ENCODE measurements at places on chromosomes 2 and 18. TPM values are rescaled to one million over a fixed set of nuclear protein-coding genes. Genes with fewer than 3 reads are reported as not detected.

DNA sequence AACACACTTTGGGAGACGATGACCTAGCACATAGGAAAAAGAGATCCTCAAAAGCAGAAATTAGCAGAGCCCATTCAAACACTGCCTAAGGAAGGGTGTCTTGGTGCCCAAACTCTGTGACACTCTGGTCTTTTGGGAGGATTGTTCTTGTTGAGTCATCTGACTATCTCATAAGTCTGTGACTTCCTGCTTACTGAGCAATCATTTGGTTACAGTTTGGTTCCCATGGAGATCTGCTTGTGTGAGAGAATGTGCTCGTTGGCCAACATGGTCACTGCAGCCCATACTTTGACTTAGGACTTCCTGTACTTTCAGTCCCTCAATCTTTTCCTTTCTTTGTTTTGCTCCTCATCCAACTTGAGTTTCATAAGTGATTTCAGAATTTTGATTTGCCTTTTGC lies 602.9 kb downstream of the NYAP2 start:
- DNase-seq, result peak; percentile 53
- no peaks in the 10 kb centered on the region for H3K4me1 ChIP-seq

- peaks cover 42% of the 10 kb centered on the region for H3K27me3 ChIP-seq
- H3K27ac ChIP-seq, result no peak overlapping the region
- DNase-seq, result no peak
- H3K4me1 ChIP-seq, result peaks cover 13% of the 10 kb centered on the region
- no peak overlapping the region for H3K4me3 ChIP-seq
Measured at GRCh38 chr2:240642806-240643092, 17.5 kb downstream of the GPR35 start.

- H3K27me3 ChIP-seq, result no peaks in the 10 kb centered on the region
- peak overlapping the region; percentile 50 for H3K27ac ChIP-seq
Measured at GRCh38 chr2:107529146-107529545, 297.5 kb upstream of the RGPD4 start.

DNA sequence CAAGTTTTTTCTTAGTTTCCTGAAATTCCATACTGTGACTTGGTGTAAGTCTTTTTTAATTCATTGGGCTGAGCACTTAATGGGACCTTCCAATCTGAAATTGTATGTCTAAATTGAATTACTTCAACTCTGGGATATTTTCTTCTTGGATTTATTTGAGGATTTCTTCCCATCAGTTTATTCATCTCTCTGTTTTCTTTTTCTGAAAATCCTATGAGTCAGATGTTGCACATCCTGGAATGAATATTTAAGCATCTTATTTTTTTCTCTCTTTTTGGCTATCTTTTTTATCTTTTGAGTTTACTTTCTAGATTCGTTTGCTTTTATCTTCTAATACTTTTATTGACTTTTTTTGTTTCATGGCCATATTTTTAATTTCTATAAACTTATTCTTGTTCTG lies 55.4 kb upstream of the ACYP2 start:
- H3K4me3 ChIP-seq, result no peak overlapping the region
- no peaks in the 10 kb centered on the region for H3K27me3 ChIP-seq
- no peak overlapping the region for H3K27ac ChIP-seq
- H3K36me3 ChIP-seq, result no peaks in the 10 kb centered on the region
- DNase-seq, result no peak

GRCh38 chr2:38106405-38107094 lies 30.6 kb upstream of the CYP1B1 start:
- H3K36me3 ChIP-seq, result no peaks in the 10 kb centered on the region
- peak overlapping the region; percentile 74 for H3K27ac ChIP-seq
- DNase-seq, result peak; percentile 72
- peaks cover 12% of the 10 kb centered on the region for H3K4me1 ChIP-seq
- no peak overlapping the region for H3K4me3 ChIP-seq

DNA sequence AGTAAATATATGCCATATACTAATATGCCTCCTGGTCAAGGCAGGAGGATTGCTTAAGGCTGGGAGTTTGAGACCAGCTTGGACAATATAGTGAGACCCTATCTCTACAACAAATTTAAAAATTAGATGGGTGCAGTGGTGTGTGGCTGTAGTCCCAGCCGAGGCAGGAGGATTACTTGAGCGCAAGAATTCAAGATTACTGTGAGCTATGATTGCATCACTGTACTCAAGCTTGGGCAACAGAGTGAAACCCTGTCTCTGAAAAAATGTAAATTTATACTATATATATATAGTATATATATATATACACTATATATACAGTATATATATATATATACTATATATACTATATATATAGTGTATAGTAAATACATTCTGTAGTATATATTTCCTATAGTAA lies 30.0 kb upstream of the NPC1 start:
- H3K27ac ChIP-seq, result no peak overlapping the region
- H3K36me3 ChIP-seq, result no peaks in the 10 kb centered on the region
- no peak overlapping the region for H3K4me3 ChIP-seq
- peaks cover 25% of the 10 kb centered on the region for H3K27me3 ChIP-seq

GRCh38 chr2:164725542-164725941 lies 104.3 kb upstream of the GRB14 start:
- H3K36me3 ChIP-seq, result no peaks in the 10 kb centered on the region
- H3K4me1 ChIP-seq, result no peaks in the 10 kb centered on the region
- H3K27me3 ChIP-seq, result no peaks in the 10 kb centered on the region
- H3K4me3 ChIP-seq, result no peak overlapping the region
- H3K27ac ChIP-seq, result no peak overlapping the region
- DNase-seq, result no peak

DNA sequence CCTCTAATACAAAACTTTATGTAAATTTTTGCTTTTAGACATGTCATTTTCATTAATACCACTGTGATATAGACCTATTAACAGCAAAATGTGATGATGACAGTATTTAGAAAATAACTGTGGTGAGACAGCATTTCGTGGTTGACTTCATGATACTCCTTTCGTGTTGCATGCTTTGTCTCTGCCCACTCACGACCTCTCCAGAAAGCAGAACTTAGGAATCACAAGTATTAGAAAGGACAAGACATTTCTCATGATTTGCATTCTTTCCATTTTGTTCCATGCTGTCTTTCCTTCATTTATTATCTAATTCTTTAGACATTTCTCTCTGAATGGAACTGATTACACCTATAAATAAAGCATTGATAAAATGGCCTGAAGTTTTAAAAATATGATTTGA lies 85.2 kb upstream of the POU3F3 start:
- no peaks in the 10 kb centered on the region for H3K36me3 ChIP-seq
- H3K27ac ChIP-seq, result no peak overlapping the region
- H3K4me1 ChIP-seq, result no peaks in the 10 kb centered on the region
- DNase-seq, result no peak
- H3K4me3 ChIP-seq, result no peak overlapping the region
- H3K27me3 ChIP-seq, result no peaks in the 10 kb centered on the region

DNA sequence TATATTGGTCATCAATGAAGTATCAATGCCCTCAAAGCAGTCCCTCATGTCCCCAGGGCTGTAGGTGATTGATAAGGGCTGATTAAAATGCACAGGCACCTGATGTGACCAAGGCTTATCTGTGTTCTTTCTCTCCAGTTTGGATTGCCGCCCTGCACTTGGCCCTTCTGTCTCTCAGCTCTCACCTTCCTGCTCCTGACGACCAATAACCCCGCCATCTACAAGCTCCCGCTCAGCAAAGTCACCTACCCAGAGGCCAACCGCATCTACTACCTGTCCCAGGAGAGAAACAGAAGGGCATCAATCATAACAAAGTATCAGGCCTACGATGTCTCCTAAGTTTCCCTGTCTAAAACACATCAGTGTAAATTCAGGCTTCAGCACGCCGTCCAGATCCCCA lies 41.8 kb upstream of the SLC14A1 start:
- no peaks in the 10 kb centered on the region for H3K27me3 ChIP-seq
- H3K4me3 ChIP-seq, result no peak overlapping the region

- no peaks in the 10 kb centered on the region for H3K36me3 ChIP-seq
- peaks cover 2% of the 10 kb centered on the region for H3K4me1 ChIP-seq
- H3K27ac ChIP-seq, result no peak within 1 kb of the TSS
- no peak within 1 kb of the TSS for H3K4me3 ChIP-seq
Measured at GRCh38 chr18:5197032-5197434, at the start of gene AKAIN1. Gene AKAIN1 (minus strand): TSS chr18:5197257. CDS start chr18:5197053, 204 bp downstream.

- DNase-seq, result no peak
- H3K27ac ChIP-seq, result no peak overlapping the region
- no peaks in the 10 kb centered on the region for H3K36me3 ChIP-seq
- peaks cover 2% of the 10 kb centered on the region for H3K27me3 ChIP-seq
- H3K4me3 ChIP-seq, result no peak overlapping the region
Measured at GRCh38 chr2:108926561-108927380, 62.2 kb downstream of the EDAR start.

GRCh38 chr2:729376-729861 lies 52.2 kb upstream of the TMEM18 start:
- no peak for DNase-seq
- H3K4me1 ChIP-seq, result no peaks in the 10 kb centered on the region
- H3K4me3 ChIP-seq, result no peak overlapping the region
- H3K36me3 ChIP-seq, result no peaks in the 10 kb centered on the region
- H3K27me3 ChIP-seq, result no peaks in the 10 kb centered on the region
- no peak overlapping the region for H3K27ac ChIP-seq

GRCh38 chr18:76134628-76135027 lies 360.4 kb downstream of the ZNF516 start:
- H3K27me3 ChIP-seq, result no peaks in the 10 kb centered on the region
- peaks cover 18% of the 10 kb centered on the region for H3K4me1 ChIP-seq
- H3K36me3 ChIP-seq, result no peaks in the 10 kb centered on the region

- no peaks in the 10 kb centered on the region for H3K27me3 ChIP-seq
- no peak overlapping the region for H3K27ac ChIP-seq
- no peaks in the 10 kb centered on the region for H3K4me1 ChIP-seq
- H3K36me3 ChIP-seq, result no peaks in the 10 kb centered on the region
- H3K4me3 ChIP-seq, result no peak overlapping the region
Measured at GRCh38 chr2:77191665-77192064, 330.5 kb downstream of the LRRTM4 start.

DNA sequence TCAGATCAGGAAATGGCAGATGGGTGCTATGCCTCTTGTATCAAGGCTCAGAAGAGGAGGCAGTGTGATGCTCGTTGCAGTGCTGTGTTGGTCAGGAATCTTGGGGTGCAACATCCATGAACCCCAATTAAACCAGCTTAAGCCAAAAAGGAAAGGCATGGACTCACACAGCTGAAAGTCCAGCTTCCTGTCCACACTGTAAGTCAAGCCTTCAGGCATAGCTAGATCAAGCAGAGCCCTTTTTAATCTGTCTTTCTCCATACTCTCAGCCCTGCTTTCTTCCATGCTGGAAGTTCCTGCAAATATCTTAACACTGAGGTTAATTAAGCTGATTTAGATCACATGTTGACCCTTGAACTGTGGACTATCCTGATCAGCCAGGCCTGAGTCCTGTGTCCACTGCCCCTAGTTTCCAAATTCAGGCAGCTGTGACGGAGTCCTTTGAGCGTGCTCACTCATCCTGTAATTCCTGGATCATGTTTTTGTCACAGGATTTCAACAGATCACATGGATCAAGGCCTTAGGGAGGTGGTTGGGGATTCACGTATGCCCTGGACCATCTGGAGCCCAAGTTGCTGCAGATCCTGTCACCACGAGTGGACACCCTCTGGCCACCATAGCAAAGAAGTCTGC lies 4.5 kb upstream of the C2orf74 start:
- no peak overlapping the region for H3K4me3 ChIP-seq
- no peak for DNase-seq
- peaks cover 9% of the 10 kb centered on the region for H3K36me3 ChIP-seq
- H3K27ac ChIP-seq, result no peak overlapping the region
- H3K4me1 ChIP-seq, result no peaks in the 10 kb centered on the region

DNA sequence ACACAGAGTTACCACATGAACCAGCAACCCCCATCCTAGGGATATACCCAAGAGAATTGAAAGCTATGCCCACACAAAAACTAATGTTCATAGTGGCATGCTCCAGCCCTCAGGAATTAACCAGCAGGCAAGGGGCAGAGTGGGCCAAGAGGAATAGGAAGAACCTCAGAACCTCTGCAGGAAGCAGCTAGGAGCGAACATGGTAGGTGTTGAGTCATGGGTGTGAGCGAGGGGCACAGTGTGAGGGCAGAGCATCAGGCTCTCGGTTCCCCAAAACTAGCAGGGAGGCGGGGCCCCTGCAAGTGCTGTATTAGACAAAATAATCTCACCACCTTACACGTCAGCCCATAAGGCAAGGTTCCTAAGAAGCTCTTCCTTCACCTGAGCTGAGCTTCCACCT lies 5.6 kb upstream of the RUFY4 start:
- H3K4me1 ChIP-seq, result peaks cover 2% of the 10 kb centered on the region
- DNase-seq, result no peak
- no peaks in the 10 kb centered on the region for H3K36me3 ChIP-seq
- H3K27ac ChIP-seq, result no peak overlapping the region
- peaks cover 16% of the 10 kb centered on the region for H3K27me3 ChIP-seq

DNA sequence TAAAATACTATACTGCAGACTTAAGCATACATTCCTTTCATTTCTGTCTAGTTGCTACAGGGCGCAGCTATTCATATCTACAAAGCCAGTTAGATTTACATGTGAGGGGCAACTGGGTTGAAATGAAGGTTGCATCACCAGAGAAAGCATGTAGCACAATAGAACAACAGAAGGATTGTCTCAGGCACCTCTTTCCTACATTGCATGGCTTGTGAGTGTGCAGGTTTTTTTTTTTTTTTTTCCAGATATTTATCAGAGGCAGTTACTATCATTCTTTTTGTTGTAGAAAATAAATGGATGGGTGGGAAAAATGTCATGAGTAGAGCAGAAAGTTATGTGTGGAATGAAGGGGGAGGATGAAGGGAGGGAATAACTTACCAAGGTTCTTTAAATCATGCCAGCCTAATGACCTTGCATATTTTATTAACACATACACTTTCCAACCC lies 86.8 kb downstream of the ERBB4 start:
- peak; percentile 3 for DNase-seq
- no peak overlapping the region for H3K4me3 ChIP-seq
- no peaks in the 10 kb centered on the region for H3K4me1 ChIP-seq
- no peaks in the 10 kb centered on the region for H3K27me3 ChIP-seq
- no peaks in the 10 kb centered on the region for H3K36me3 ChIP-seq

DNA sequence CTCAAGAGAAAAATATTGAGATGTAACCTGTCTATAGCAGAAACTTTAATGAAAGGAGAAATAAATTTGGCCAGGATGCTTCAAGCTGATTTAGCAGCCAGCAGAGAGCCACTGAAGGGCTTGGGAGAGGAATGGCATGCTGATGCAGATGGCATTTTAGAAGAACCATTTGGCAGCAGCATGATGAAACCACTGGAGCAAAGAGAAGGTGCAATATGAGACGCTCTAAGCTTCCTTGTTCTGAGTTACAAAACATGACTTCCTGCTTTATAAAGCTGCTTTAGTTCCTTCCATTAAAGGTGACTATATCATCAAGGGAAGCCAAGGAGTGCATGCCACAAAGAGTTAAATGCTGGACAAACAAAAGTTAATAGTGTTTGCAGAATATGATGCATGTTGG lies 189.7 kb downstream of the PID1 start:
- H3K4me3 ChIP-seq, result no peak overlapping the region
- H3K4me1 ChIP-seq, result peaks cover 4% of the 10 kb centered on the region
- H3K36me3 ChIP-seq, result no peaks in the 10 kb centered on the region
- no peaks in the 10 kb centered on the region for H3K27me3 ChIP-seq
- no peak for DNase-seq
- no peak overlapping the region for H3K27ac ChIP-seq

Gene MBOAT2
- 59.9 TPM for total RNA-seq

Gene CHRND
- total RNA-seq, result 83.7 TPM

Gene TCF23
- total RNA-seq, result 0.35 TPM

Gene GPR45
- not detected for total RNA-seq

Gene SATB2
- total RNA-seq, result 1.2 TPM

Gene ALLC
- 0.09 TPM for total RNA-seq

Gene ACVR2A
- total RNA-seq, result 36.3 TPM

Gene SLC40A1
- total RNA-seq, result 37.4 TPM

Gene CHST9
- 0.27 TPM for total RNA-seq

Gene COLEC11
- 0.18 TPM for total RNA-seq

Gene NLRC4
- 0.40 TPM for total RNA-seq

Gene GAD1
- total RNA-seq, result 0.35 TPM

Gene CYP1B1
- total RNA-seq, result 2.7 TPM

Gene SEPTIN10
- total RNA-seq, result 66.7 TPM

Gene LBH
- total RNA-seq, result 21.4 TPM

Gene MC5R
- total RNA-seq, result 2.9 TPM

Data from muscle of leg (tissue), 16 donors.